ENCODE measurements at places on chromosomes 6 and 20. TPM values are rescaled to one million over a fixed set of nuclear protein-coding genes. Genes with fewer than 3 reads are reported as not detected.

The EXOC2 gene
- 16.2 TPM for total RNA-seq

The EDN1 gene
- 5.9 TPM for total RNA-seq

DNA sequence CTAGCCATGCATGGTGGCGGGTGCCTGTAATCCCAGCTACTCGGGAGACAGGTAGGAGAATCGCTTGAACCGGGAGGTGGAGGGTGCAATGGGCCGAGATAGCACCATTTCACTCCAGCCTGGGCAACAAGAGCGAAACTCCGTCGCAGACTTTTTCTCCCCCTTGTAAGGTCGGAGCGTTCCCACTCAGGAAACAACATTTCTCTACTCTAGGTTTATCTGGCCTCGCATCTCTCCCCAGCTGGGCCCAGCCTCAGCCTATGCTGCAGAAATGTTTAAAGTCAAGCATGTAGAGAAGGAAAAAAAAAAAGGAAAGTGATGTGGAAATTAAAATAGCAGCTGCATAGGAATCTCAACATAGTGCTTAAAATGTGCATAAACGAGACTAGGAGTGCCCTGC, 172.3 kb downstream of the TRIM27 start:
- DNase-seq, result no peak

DNA sequence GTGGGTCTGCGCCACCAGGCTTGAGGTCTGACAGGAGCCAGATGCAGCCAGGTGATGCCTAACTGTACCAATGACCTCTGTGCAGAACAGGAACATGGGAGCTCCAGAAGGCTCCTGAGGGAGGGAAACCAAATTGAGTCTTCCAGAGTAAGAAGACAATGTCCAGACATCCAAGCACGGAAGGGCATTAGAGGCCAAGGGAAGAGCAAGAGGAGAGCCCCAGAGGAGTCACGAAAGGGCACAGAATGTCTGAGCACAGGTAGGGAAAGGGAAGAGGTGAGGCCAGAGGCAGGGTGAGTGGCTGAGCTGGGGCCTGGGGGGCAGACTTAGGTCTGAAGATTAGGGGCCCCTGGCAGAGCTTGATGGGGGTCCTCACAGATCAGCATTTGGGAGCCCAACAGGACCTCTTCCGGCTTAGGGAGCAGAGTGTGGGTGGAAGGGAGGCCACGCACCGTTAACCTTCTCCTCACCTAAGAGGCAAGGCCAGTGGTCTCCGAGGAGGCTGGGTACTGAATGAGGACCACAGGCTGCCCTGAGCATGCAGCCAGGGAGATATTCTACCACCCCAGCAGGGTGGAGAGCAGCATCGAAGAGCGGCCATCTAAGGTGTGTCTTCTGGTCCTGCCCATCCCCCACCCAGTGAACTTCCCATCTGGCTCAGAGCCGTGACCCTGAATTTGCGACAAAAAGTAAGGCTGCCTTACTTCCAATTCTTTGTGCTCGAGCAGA, 41.7 kb downstream of the RRBP1 start:
- DNase-seq, result no peak

DNA sequence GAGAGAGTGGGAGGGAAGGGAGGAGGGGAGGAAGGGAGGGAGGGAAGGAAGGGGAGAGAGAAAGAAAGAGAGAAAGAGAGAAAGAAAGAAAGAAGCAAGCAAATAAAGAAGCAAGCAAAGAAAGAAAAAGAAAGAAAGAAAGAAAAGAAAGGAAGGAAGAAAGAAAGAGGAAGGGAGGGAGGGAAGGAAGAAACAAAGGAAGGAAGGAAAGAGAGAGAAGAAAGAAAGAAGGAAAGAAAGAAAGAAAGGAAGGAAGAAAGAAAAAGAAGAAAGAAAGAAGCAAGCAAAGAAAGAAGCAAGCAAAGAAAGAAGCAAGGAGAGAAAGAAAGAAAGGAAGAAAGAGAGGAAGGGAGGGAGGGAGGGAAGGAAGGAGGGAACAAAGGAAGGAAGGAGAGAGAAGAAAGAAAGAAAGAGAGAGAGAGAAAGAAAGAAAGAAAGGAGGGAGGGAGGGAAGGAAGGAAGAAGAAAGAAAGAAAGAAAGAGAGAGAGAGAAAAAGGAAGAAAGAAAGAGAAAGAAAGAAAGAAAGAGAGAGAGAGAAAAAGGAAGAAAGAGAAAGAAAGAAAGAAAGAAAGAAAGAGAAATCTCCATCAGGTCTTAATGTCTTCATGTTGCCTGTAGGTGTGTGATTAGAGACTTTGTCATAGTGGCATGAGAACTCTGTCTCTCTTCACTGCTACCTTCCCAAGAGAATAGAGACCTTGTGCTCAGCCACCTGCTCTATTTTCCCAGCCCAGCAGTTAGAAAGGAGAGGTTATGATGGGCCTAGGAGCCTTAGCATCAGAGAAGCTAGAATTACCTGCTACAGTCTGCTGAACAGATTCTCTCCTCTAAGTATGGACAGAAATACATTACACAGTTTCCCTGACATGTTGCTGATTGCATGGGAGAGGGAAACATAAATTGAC, 5.0 kb downstream of the SEMG1 start:
- DNase-seq, result no peak

DNA sequence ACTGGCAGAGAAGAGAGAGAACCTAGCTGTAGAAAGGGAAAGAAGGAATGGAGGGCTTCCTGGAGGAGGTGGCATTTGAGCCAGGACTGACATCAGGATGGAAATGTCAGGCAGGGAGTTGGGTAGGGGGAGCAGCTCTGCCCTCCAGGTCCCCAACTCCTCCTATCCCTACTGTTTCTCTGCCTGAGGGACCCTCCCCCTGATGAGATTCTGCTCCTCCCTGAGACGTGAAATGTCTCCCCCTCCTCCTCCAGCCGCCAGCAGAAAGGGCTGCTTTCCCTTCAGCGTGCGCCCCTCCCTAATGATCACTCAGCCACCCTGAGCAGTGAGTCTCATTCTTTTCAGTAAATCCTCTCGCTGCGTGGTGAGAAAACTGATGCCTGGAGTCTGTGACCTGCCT, 40.6 kb downstream of the HLA-DPB1 start:
- DNase-seq, result no peak
